ENCODE measurements at places on chromosomes 4 and X.

GRCh38 chr4:17468619-17469221 lies 43.2 kb downstream of the QDPR start:
- peak; percentile 46 for DNase-seq

GRCh38 chrX:10047133-10047532 lies 80.0 kb downstream of the CLDN34 start:
- no peak for DNase-seq

DNA sequence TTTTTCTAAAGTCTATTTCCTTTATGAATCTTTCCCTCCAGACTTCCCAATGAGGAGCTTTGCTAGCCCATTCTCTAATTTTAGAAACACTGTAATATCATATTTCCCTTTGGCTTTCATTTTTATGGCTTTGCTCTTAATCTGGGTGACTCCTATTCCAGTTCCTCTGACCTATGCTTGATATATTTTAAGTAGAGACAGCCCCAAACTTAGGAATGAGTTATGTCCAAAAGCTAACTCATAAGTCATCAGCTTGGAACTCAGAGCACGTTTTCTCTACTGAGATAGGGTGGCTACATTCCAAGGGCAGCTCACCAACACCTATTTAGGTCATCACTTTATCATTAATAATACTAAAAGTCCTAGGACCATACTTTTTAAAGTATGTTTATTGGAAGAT lies 77.8 kb downstream of the OR13H1 start:
- DNase-seq = no peak

DNA sequence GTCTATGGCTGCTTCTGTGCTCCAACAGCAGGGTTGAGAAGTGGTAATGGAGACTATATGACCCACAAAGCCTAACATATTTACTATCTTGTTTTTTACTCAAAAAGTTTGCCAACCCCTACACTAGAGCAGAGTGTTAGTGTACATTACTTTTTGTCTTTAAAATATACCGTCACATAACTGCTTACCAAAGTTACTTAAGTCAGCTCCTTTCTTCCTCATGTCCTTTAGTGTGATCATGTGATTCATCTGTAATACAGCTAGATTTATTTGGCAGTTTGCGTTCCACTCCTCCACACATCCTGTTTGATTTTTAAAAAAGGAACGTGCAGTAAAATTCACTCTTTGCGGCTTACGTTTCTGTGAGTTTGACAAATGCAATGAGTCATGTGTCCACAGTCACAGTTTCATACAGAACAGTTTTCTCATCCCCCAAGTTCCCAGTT lies 162.4 kb upstream of the GPRIN3 start:
- DNase-seq = peak; percentile 91

DNA sequence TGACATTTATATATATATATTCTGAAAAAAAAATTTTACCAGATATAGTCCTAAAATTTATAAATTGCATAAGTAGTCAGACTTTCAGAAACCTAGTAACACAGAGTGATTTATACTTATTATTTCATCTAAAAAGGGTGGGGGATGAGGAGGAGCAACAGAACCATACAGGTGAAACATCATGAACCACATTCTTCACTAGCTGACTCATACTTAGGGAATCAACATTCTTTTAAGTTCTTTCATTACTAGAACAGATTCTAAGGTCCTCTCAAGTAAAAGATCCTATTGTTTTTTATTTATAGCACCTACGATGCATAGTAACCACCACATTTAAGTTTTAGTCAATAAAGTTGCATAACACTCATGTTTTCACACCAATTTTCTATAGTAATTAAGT lies 166.1 kb downstream of the LRBA start:
- DNase-seq = no peak

DNA sequence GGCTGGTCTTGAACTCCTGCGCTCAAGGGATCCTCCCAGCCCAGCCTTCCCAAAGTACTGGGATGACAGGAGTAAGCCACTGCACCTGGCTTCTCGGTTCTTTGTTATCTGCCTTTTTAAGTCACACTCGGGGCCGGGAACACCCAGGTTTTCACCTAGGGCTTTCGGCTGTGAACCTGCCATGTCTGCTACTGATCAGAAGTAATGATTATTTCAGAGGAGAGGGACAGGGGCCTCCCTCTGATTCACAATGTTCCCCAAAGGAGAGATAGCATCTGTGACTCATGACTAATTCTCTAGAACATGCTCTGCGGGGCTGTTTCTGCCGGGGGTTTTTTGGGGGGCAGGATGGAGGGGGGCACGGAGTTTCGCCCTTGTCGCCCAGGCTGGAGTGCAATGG lies 26.9 kb downstream of the CRLF2 start:
- no peak for DNase-seq

DNA sequence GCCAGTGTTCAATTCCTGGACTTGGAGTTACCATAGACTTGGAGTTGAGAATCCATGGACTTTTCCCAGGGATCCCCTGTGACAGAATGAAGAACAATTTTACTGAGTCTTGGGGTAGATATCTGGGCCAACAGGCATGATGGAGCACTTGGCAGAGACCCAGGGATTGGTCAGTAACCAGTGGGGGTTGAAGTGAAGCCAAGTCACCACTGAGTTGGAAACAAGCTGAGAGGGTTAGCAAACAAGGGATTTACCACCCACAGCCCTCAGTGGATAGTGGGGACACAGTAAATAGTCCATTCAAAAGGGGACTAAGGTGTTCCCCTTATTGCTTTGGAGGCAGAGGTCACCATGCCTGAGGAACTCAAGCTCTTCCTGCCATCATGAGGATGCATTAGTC lies 281.7 kb downstream of the PPP1R2C start:
- DNase-seq = no peak

Data from EL (cell line).